NCI-H2029 treated with DMSO at 0.1 percent for 48 hours (cell line): ENCODE measurements at places on chromosomes 3 and 15.

GRCh38 chr3:79230266-79230665 is 537.5 kb downstream of the ROBO1 start:
- no peak for DNase-seq

DNA sequence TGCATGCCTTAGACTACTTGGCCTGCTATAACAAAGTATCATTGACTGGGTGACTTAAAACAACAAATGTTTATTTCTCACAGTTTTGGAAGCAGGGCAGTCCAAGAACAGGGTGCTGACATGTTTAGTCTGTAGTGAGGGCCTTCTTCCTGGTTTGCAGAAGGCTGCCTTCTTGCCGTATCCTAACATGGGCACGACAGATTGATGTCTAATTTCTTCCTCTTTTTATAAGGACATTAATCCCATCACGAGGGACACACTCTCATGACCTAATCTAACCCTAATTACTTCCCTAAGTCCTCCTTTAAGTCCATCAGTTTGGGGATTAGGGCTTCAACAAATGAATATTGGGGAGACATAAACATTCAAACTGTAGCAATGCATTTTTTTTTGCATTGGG is 10.9 kb upstream of the GOLGA8B start:
- DNase-seq: no peak

DNA sequence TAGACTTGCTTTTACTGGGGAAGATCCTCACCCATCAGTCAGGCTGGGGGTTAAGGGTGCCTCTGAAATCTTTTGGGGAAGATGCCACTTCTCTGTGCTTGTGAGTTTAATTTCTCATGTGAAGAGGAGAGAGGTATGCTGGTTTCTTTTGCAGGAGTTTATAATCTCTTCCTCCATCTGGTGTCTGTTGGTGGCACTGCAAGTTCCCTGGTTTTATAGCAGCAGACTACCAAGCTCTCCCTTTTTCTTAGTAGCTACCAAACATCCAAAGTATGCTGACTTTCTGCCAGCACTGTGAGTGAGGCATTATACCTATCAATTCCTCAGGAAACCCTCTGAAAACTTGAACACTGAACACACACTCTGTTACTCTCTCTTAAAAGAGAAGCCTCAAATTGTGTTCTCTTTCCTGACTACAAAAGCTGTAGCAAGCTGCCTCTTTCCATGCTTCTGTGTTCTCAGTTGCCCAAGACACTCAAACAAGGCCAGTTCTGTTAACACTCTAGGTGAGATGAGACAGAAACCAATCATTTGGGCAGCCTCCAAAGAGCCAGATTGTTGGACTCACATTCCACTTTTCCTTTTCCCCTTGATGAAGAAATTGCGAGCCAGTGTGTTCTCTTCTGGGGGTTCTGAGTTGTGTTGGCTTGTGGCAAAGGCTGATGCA is 299.5 kb downstream of the GAP43 start:
- no peak for DNase-seq

DNA sequence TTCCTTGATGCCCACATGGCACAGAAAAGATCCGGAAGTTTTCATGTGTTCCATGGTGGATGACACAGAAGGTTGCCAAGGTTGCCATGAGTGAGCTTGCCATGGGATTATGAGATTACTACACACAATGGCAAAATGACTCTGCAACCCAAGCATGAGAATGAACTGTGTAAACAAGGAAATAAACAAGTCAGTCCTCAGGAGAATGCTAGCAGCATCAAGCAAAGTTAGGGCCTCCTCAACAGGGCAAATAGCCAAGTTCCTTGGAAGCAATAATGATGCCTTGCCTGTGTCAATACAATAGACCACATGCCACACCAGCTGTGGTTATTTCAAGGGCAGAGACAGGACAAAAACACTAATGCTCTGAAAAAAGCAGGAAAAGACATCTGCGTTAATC is 41.8 kb downstream of the AQR start:
- peak; percentile 6 for DNase-seq

- no peak for DNase-seq
Measured at GRCh38 chr3:132772252-132772651, 50.0 kb upstream of the NPHP3 start.

GRCh38 chr3:146590521-146590920 is 14.6 kb downstream of the PLSCR5 start:
- no peak for DNase-seq

DNA sequence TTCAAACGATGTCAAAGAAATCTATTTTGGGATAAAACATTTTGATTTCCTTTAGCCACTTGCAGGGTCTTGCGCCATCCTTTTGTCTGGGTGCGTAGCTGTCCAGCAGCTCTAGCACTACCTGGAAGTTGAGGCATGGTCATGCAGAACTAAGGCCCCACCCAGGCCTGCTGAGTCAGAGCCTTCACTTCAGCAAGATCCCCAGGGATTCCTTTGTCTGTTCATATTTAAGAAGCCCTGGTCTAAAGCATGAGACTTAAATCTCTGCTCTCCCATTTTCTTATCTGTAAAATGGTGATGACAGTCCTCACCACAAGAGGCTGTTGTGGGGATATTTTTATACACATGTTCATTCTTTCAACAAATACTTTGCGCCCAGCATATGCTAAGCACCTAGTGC is 99.0 kb upstream of the CTDSPL start:
- DNase-seq: no peak

- no peak for DNase-seq
Measured at GRCh38 chr3:194736896-194737600, 51.4 kb downstream of the FAM43A start.

DNA sequence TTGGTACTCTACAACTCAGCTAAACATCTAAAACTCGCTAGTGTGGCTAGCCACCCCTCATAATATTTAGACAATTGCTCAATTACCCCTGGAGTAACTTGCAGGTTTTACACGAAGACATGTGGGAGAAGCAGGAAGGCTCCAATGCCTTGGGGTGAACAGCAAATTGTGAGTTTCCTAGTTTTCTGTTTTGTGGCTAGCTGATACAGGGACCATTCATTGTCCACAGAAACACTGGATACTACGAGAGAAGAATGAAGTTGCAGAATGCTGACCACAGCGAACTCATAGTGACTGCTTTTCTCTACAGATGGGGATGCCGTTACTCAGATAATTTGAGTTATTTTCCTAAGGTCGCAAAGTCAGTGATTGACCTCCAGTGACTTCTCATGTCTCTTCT is 212.9 kb downstream of the P3H2 start:
- no peak for DNase-seq

DNA sequence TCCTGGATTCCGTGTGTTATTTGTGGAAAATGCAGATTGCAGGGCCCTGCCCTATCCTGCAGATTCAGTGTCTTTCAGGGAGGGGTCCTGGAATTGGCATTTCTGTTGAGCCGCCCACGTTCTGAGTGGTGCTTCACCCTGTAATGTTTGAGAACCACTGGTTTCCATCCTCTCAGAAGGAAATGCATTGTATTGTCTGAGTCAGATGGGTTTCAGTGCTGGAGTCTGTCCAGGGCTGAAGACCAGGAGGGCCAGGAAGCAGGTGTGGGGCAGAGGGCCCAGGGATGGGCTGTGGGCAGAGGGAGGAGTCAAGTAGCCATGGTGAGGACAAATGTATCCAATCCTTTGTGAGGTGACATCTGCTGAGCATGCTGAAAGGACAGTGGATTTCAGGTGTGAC is 123.8 kb downstream of the SV2B start:
- DNase-seq: peak; percentile 84

- DNase-seq: no peak
Measured at GRCh38 chr15:68230157-68231100, 901 bp upstream of the CLN6 start.

DNA sequence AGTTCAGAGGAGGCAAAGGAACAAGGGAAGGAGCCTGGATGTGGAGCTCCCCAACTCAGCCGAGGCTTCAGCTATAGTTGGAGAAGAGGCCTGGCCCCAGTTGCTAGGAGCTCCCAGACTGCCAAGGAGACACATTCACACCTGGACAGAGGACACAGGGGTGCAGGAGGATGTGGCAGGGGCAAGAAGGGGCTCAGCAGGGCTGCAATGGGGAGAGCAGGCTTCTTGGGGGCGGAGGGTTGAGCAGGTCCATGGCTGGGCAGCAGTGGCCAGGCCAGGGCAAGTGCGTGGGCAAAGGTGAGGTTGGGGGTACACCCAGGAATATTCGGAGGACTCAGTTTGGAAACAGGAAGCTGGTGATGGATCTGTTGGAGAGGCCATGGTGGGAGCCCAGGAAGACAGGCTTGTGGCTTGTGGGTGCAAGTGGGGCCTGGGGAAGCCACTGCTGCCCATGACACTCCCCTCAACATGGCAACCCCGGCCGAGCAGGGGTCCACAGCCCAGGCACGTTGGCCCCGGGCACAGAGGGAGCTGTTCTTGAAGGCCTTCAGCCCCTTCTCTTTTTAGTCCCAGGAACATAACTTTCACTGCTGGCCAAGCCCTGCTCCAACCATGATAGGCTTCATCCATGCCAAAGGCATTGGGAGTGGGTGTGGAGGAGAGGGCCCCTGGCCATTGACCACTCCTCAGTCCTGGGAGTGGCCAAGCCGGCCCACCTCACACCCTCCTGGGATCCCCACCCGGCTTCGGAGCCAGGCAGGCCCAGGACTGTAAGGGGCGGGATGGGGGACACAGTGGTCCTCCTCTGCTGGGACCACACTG is 33.3 kb downstream of the TSPAN3 start:
- no peak for DNase-seq

- no peak for DNase-seq
Measured at GRCh38 chr15:95196176-95196915, 965.0 kb downstream of the MCTP2 start.

GRCh38 chr15:57223887-57224286 is 152.4 kb upstream of the CGNL1 start:
- no peak for DNase-seq

DNA sequence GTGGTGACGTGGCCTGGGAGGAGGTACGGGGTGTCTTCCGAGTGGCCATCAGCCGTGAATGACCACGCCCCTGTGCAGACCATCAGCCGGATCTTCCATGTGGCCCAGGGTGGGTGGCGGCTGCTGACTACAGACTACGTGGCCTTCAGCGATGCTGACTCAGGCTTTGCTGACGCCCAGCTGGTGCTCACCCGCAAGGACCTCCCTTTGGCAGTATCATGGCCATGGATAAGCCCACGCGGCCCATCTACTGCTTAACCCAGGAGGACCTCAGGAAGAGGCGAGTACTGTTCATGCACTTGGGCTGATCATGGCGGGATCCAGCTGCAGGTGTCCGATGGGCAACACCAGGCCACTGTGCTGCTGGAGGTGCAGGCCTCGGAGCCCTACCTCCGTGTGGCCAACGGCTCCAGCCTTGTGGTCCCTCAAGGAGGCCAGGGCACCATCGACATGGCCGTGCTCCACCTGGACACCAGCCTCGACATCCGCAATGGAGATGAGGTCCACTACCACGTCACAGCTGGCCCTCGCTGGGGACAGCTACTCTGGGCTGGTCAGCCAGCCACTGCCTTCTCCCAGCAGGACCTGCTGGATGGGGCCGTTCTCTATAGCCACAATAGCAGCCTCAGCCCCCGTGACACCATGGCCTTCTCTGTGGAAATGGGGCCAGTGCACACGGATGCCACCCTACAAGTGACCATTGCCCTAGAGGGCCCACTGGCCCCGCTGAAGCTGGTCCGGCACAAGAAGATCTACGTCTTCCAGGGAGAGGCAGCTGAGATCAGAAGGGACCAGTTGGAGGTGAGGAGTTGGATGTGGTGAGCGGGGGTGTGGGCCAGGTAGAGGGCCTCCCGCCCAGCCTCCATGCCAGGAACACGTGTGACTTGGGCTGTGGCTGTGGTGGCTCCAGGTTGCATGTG is 178.4 kb downstream of the TBC1D2B start:
- no peak for DNase-seq

- no peak for DNase-seq
Measured at GRCh38 chr3:39347586-39347876, 18.0 kb downstream of the CCR8 start.

DNA sequence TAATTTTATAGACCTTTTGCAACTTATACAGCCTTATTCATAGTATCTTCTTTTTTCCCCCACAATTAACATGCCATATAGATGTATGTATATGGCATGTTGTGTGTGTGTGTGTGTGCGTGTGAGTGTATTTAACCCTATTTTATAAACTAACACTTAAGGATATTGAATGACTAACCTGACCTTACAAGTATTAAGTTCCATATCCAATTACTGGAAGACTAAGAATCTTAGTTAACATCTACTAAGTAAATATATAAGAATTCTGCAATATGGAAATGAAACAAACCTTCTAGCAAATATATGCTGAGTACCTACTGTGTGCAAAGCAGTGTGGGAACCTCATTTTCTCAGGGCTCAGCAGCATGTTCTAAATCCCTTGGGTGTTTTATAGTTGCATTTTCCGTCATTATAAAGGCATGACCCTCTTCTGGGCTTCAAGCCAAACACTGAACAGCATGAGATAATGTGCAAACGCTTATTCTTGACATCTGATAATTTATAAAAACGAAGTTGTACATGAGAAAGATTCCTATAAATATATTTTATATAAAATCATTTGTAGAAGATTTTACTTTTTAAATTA is 105.5 kb downstream of the NLGN1 start:
- peak; percentile 1 for DNase-seq

DNA sequence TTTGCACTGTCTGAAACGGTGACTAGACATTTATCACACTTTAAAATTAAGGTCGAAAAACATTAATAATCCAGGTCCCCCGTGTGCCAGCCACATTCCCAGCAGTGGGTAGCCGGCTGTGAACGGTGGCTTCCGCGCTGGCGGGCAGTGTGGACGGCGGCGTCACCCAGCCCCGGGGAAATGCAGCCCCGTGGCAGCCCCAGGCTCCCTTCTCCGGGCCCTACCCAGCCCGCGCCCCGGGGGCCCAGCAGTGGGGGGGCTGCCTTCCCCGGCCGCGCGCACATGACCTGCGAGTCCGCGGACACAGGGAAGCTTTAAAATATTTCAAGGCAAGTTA is 25.3 kb downstream of the GABRA5 start:
- DNase-seq: no peak

DNA sequence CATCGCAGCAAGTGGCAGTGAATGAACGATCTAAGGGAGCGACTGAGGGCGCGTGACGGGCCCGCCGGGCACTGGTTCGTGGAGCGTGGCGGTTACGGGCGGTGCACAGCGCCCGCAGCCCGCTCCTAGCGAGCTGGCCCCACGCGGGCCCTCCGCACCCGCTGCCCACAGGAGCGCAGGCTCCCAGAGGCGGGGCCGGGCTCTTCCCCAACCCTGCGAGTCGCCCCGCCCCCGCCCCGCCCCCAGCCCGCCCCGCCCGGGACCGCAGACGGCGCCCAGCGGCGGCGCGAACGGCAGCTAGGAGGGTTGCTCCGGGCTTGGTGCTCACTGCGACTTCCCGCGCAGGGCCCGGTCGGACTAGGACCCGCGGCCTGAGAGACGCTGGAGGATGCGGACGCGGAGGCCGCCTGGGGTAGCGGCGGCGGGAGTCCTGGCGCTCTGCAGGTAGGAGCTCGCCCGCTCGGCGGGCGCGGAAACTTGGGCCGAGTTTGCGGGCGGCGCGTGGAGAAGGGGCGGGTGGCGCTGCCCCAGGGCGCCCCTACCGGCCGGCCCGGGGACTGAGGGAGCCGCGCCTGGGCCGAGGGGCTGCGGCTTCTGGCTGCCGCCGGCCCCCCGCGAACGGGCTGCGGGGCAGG is at the start of gene C15orf39:
Gene C15orf39, plus strand, starts transcription at position 267 of the 635 bp plus-strand sequence. CDS start 4,167 bp downstream, outside the sequence.
- no peak for DNase-seq

GRCh38 chr3:9402410-9403228 is 5.2 kb downstream of the SETD5 start:
- DNase-seq: peak; percentile 79
